Hematopoietic multipotent progenitor cell (in vitro differentiated cells): ENCODE measurements at places on chromosomes 11 and 22. TPM values are rescaled to one million over a fixed set of nuclear protein-coding genes. Genes with fewer than 3 reads are reported as not detected.
A peak's percentile ranks its signal among the peaks of the same experiment; 100 is the strongest.

GRCh38 chr11:115007851-115008250 is 329.5 kb downstream of the NXPE2 start:
- no peak for DNase-seq

GRCh38 chr11:46914910-46915309 is 3.4 kb downstream of the LRP4 start:
- DNase-seq: no peak

- no peak for DNase-seq
Observed at GRCh38 chr11:15097411-15097810, 17.3 kb upstream of the INSC start.

DNA sequence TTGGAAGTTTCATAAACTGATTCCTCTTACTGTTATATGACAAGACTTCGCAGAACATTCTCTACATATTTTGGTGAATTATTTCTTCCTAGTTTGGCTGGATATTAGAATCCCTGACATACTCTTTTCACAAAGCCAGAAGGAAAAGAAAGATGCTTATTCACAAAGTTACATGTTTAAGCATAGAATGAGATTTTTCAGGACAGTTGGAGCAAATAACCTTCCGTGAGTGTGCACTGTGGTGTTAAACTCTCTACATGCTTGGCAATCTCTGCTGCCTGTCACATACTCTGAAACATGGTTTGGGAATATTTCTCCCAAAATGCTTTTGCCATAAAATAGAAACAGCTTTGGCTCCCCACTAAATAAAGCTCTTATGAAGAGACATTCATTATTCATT is 230.0 kb upstream of the MTNR1B start:
- no peak for DNase-seq

GRCh38 chr11:88464528-88464927 is 127.0 kb upstream of the CTSC start:
- DNase-seq: no peak

GRCh38 chr22:30433773-30434172 is 8.2 kb downstream of the MTFP1 start:
- DNase-seq: no peak

GRCh38 chr11:58837707-58838388 is 6.7 kb downstream of the GLYATL2 start:
- no peak for DNase-seq

- no peak for DNase-seq
Observed at GRCh38 chr11:22926341-22926740, 66.1 kb upstream of the CCDC179 start.

DNA sequence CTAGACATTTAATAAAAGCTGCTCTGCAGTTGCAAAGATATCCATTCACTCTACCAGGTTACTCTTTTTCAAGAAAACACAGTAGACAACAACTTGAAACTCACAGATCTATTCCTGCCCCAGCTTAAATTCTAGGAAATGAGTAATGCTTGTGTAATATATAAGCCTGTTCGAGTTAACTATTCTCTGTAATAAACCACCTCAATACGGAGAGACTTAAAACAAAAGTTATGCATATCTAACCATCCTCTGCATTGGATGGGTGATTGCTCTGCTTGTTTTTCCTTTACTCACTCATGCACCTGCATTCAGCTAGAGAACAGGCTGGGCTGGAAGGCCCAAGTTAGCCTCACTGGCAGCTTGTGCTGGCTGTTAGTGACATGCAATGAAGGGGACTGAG is 13.3 kb downstream of the LRRC4C start:
- no peak for DNase-seq

- DNase-seq: no peak
Observed at GRCh38 chr22:44736581-44737405, 15.6 kb upstream of the ARHGAP8 start.

DNA sequence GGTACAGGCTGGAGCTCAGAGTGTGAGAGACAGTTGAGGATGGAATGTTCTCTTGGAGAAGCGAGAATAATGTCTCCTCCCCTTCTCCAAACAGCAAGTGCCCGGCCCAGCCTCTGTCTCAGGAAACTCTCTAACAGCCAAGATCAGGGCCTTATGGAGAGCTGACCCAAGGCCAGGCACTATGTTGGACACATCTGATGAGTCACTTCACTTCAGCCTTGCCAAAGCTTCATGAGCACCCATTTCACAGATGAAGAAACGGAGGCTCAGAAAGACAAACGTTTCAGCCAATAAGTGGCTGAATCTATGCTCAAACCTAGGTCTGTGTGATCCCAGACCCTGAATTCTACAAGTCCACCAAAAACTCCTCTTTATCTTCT is 22.1 kb upstream of the CHKA start:
- no peak for DNase-seq

GRCh38 chr22:28034760-28035401 is 115.8 kb upstream of the PITPNB start:
- peak; percentile 72 for DNase-seq

- DNase-seq: no peak
Observed at GRCh38 chr11:67492801-67493547, 10.1 kb downstream of the AIP start.

GRCh38 chr11:36870361-36870760 is 272.3 kb upstream of the RAG2 start:
- DNase-seq: no peak

DNA sequence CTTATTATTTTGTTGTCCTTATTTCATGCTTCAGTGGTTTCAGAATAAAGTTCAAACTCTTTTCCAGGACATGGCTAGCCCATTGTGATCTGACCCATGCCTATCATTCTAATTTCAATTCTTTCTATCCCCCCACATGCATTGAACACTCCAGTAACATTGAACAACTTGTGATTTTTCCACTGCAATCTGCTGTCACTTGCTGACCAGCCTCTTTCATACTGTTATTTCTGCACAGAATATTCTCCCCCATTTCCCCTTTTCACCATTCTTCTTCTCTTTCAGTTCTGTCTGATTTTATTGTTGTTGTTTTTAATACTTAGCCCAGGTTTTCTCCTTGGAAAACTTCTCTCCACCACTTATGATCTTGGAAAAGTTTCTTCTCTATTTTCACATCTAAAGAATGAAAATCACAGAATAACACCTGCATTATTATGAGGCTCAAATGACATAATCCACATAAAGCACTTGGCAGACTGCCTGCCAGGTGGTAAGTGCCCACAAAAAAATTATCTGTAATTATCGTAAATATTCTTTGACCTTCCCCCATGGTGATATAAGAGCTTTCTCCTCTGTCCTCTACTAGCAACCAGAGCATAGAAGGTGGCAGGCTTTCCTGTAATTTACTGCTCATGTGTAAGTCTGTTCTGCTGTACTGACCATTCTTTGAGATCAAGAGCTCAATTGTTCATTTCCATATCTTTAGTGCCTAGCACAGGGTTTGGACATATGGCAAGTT is 51.9 kb upstream of the EED start:
- no peak for DNase-seq

DNA sequence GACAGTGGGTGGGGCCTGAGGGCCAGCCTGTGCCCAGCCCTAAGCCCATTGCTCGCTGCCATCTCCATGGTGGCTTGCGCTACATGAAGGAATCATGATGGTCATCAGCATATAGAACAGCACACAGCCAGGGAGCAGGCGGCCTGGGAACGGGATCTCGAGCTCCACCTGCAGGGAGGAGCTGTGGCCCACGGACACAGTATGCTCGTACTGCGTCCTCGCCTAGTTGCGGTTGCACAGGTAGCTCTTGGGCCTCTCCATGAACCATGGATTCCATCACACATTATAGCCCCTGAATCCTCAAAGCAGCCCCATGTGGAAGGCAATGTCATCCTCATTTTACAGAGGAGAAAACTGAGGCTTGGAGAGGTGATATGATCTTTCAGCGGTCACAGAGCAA is 15.1 kb downstream of the SEC14L4 start:
- no peak for DNase-seq

DNA sequence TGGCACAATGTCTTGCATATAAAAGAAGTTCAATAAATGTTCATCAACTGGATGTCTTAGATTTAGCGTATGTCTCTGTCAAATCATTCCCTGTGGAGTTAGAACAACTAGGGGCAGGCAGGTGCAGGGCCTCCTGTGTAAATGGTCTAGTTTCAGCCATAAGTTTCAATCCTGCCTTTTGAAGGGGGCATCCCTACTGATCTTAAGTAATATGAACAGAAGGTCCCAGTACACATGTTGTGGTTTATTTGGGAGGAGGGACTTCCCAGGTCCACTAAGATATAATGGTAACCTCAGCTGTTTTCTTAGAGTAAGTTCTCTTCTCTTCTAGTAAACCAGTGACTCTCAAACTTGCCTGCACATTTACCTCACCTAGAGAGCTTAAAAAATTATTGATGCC is 19.8 kb downstream of the TTC12 start:
- no peak for DNase-seq

- DNase-seq: no peak
Observed at GRCh38 chr11:33889296-33889695, 2.6 kb downstream of the LMO2 start.

DNA sequence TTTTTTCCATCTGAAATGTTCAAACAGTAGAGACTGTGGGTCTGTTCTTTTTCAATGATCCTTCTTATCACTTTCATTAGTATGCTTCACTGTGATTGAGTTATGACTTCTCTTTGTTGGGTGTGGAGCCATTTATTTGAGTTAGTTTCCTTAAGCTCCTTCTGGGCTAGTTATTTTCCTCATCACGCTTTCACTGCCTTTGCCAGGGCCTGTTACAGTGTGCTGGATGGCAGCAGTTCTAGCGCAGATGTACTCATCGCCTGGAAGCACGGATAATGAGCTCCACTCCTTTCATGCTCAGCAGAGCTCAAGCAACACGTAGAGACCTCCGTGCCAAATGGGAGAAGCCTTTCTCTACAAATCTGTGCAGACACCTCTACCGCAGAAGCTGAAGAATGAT is 7.0 kb upstream of the ARHGAP42 start:
- no peak for DNase-seq

- peak; percentile 33 for DNase-seq
Observed at GRCh38 chr11:85694385-85694980, 8.5 kb upstream of the CCDC89 start.

- peak; percentile 95 for DNase-seq
Observed at GRCh38 chr22:31496007-31496734, at the start of gene SFI1. Gene SFI1, plus strand, starts transcription at chr22:31496536. Its CDS starts 11,749 bp downstream, at chr22:31508285.

DNA sequence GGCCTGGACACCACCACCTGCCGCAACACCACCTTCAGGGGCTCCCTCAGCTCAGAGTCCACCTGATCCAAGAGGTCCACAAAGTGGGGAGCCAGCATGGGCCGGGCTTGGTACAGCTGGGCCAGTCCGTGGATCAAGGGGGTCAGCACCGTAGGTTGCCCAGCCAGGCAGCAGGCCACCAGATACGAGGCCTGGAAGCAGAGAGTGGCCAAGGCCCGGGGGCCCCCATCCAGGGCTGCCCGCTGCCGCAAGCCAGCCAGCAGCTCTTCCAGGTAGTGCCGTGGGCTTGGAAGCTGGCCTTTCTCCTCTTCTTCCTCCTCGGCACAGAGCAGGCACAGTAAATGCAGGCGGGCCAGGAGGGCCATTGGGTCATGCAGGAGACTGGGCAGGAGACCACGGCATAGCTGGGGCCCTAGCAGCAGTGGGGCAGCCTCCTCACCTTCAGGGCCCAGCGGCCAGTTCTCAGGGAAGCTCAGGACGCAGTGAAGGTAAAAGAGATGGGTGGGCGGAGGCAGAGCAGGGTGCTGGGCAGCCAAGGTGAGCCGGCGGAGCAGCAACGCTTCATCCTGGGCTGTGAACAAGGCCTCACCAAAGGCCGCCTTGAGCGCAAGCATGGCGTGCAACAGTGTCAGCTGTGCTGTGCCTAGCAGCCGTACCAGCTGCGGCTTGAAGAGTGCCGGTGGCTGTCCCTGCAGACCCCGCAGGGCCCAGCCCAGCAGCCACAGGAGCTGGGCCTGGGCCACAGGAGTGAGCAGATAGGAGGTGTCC is 1.7 kb downstream of the AP5B1 start:
- DNase-seq: no peak

DNA sequence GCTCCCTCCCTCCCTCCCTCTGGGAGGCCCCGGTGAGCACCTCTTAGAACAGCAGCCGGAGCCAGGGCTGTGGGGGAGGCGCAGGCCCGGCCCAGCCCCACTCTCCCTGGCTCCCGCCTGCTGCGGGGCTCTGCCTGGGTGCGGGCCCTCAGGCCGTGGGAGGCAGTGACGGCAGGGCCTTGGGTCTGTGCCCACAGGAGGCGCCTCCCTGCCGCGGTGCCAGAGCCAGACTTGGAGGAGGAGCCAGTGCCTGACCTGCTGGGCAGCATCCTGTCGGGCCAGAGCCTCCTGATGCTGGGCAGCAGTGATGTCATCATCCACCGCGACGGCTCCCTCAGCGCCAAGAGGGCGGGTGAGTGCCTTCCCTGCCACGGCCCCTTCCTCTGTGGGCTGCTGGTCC is 9.5 kb downstream of the IRF7 start:
- DNase-seq: no peak

GRCh38 chr11:64644647-64645275 is 53.7 kb downstream of the SLC22A12 start:
- no peak for DNase-seq

- no peak for DNase-seq
Observed at GRCh38 chr11:44604171-44604581, 38.7 kb downstream of the CD82 start.

GRCh38 chr11:122632181-122632824 is 23.2 kb upstream of the UBASH3B start:
- DNase-seq: no peak

DNA sequence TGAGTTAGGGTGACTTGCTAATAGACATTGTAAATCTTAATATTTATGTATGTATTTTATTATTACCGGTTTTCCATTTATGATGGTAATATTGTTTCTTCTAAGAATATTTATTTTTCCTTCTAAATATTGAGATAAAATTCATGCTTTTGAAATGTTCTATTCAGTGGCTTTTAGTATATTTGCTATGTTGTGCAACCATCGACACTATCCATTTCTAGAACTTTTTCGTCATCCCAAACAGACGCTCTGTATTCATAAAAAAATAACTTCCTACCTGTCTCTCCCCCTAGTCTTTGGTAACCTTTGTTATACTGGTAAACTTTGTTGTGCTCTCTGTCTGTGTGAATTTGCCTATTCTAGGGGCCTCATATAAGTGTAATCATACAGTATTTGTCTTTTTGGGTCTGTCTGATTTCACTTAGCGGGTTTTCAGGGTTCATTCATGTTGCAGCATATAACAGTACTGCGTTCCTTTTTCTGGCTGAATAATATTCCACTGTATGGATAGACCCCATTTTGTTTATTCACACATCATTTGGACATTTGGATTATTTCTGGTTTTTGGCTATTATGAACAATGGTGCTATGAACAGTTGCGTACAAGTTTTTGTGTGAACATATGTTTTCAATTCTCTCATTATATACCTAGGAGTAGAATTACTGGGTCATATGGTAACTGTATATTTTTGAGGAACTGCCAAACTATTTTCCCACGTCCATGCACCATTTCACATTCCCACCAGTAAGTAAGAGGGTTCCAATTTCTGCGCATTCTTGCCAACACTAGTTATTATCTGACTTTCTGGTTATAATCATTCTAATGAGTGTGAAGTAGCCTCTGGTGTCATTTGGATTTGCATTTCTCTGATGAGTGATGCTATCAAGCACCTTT is 15.9 kb downstream of the NEAT1 start:
- no peak for DNase-seq

OAF gene
- total RNA-seq: 25.0 TPM

OR52N5 gene
- total RNA-seq: 0.81 TPM

P2RY2 gene
- total RNA-seq: 2.2 TPM

KDM4E gene
- not detected for total RNA-seq

KRTAP5-7 gene
- 0.27 TPM for total RNA-seq

CHRDL2 gene
- not detected for total RNA-seq

TRIM51 gene
- not detected for total RNA-seq

UBQLNL gene
- total RNA-seq: 0.81 TPM

KIF18A gene
- 2.7 TPM for total RNA-seq

SCGB1D2 gene
- total RNA-seq: not detected

FAM180B gene
- total RNA-seq: 0.27 TPM

METTL15 gene
- 8.1 TPM for total RNA-seq

SPDYC gene
- total RNA-seq: not detected

PRODH gene
- 4.0 TPM for total RNA-seq

OR5B21 gene
- not detected for total RNA-seq
